ENCODE measurements at places on chromosomes 1 and 21.

- no peak for ATAC-seq
Measured at GRCh38 chr1:88284066-88284465, 400.0 kb upstream of the PKN2 start.

GRCh38 chr1:42681741-42682483 is at the start of gene YBX1:
Gene YBX1 (plus strand): TSS chr1:42682418. CDS start chr1:42682566, 148 bp downstream.
- peak; percentile 97 for ATAC-seq

DNA sequence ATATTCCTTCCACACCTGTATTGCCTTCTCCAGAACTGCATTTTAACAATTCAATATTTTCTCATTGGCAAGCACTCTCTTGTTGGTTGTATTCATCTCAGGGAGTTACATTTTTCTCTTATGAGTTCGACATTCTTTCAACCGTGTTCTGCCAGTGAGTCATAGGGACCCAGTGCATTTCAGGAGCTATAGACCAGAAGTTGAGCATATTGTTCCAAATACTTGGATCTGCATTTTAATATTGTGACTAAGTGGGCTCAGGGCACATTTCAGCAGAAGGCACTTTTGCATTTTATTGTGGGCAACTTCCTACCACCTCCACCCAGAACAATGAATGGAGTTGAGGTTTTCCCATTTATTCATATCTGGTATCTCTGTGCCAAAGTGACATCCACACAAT is 132.8 kb downstream of the TNFSF18 start:
- no peak for ATAC-seq

DNA sequence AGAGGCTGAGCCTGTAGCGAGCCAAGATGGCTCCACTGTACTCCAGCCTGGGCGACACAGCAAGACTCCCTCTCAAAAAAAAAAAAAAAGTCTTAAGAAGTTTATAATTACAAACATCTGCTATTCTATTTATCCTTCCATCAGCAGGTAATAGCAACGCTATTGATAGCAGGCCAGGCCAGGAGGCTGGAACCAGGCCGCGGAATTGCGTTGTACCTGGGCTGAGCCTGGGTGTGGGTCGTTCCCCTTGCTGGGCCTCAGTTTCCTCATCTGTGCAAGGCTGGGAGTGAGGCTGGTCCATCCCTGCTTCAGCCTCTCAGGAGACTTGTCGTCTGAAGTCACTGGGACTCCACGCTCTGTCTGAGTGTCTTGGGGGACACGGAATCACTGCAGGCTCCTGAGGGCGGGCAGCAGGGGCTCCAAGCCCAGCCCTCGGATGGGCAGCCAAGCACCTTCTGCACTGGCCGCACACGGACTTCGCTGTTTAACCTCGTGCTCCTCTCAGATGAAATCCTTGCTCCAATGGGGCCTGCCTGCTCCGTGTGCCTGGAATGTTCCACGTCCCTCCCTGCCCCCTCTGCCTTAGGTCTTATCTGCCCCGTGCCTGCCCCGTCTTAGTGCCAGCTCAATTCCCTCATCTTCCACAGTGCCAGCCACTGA is 103.9 kb upstream of the C1orf174 start:
- ATAC-seq: no peak

GRCh38 chr1:2300004-2300771 is 72.1 kb downstream of the SKI start:
- peak; percentile 91 for ATAC-seq

- no peak for ATAC-seq
Measured at GRCh38 chr1:224450561-224451350, 16.2 kb upstream of the WDR26 start.

- ATAC-seq: no peak
Measured at GRCh38 chr1:223721658-223722607, 9.6 kb downstream of the CAPN2 start.

DNA sequence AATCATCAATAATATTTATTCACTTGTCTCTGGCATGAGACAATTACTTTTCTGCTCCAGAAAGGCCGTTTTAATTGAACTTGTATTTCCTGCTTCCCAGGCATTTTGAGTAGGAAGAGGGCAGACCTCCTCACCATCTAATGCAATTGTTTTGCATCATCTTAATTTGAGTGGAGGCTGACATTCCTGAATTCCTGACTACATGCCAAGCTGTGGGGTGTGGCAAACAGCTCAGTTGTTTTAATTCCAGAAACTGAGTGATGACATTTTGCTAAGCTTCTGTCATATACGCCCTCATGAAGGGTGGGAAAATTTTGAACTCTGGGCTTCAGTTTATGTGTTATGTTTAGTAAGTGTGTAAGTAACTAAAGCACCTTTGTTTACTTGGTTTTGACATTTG is 125.4 kb upstream of the USP25 start:
- no peak for ATAC-seq

- ATAC-seq: no peak
Measured at GRCh38 chr1:213884942-213885341, 102.8 kb upstream of the PROX1 start.

DNA sequence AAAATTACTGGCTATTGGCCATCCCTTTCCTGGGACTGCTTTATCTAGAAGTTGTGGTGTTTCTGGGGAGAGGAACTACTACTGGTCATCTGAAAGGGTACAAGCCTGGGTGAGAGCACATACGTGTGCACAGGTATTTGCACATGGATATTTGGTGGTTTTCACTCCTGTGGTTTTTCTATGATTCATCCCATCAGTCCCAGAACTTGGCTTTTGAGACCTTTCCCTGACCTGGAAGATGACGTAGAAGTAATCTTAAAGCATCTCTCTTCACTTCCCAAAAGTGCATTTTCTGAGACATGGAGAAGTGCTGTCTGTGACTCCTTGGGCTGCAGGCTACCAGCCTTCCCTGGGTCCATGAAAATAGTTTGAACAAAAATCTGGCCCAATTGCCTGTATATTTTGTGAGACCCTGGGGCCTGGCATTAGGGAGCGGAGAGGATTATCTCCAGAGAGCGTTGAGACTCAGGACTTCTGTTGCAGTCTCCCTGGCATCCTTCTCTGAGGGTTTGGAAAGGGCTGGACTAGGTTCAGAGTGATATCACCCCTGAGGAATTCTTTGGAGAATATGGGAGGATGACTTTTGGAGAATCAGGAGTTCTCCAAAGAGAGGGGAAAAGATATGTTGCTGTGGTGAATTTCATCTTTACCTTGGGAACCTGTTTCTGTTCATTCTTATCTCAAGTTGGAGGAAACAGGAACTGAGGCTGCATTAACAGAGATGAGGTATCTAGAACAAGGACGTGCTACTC is 130.8 kb downstream of the NOS1AP start:
- no peak for ATAC-seq

- no peak for ATAC-seq
Measured at GRCh38 chr21:16535102-16535422, 805.3 kb downstream of the USP25 start.

DNA sequence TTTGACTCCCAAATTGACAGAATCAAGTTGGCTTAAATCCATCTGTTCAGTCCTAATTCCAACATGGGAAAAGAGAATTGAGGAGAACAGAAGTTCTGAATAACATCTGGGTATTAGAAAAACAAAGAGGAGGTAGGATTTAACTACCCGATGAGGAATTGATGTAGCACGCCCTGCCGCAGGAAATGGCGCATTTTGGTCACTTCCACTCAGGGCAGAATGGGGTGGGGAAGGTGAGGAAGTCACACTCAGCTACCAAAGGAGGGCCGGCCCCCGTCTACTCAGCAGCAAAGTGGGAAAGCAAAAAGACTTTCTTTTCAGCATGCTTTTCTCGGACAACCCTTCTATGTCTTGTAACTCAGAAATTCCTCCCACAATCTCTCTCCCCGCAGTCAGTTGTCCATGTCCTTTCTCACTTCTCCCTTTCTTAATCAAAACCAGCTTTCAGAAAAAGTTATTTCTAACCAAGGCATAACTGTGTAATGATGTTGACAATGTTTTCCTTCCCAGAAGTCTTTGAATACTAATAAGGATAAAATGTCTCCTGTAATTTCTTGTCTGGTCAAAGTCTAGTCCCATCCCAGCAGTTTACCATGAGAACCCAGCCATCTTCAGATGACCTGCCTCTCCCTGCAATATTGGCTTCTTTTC is 60.5 kb upstream of the SIPA1L2 start:
- ATAC-seq: no peak

- ATAC-seq: no peak
Measured at GRCh38 chr21:25568246-25568645, 39.0 kb downstream of the MRPL39 start.

GRCh38 chr1:13950637-13951036 is 250.6 kb downstream of the PRDM2 start:
- ATAC-seq: no peak

GRCh38 chr1:3056641-3057040 is 12.4 kb upstream of the PRDM16 start:
- ATAC-seq: no peak

DNA sequence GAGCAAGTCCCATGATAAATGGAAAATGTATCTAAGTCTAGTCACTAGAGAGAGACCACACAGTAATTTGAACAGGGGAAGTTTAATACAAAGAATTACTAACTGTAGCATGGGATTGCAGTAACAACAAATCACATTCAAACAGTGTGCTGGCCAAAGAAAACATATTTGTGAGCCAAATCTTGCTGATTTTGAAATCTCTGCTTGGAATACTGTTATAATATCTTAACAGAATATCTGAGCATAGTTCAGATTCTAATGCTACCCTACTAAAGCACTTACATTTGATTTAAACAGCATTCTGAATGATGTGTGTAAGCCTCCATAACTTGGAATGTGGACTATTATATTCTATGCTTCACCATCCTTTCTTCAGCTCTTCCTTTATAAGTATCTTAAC is 270.0 kb upstream of the BRINP3 start:
- ATAC-seq: no peak

DNA sequence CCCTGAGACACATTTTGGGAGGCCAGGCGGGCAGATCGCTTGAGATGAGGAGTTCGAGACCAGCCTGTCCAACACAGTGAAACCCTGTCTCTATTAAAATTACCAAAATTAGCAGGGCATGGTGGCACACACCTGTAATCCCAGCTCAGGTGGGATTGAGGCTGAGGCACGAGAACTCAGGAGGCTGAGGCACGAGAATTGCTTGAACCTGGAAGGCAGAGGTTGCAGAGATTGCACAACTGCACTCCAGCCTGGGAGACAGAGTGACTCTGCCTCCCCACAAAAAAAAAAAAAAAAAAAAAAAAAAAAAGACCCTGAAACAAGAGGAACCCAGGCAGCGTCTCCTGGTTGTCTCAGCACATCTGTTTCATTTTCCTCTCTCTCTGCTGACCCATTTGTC is 24.2 kb downstream of the PGM1 start:
- ATAC-seq: no peak

DNA sequence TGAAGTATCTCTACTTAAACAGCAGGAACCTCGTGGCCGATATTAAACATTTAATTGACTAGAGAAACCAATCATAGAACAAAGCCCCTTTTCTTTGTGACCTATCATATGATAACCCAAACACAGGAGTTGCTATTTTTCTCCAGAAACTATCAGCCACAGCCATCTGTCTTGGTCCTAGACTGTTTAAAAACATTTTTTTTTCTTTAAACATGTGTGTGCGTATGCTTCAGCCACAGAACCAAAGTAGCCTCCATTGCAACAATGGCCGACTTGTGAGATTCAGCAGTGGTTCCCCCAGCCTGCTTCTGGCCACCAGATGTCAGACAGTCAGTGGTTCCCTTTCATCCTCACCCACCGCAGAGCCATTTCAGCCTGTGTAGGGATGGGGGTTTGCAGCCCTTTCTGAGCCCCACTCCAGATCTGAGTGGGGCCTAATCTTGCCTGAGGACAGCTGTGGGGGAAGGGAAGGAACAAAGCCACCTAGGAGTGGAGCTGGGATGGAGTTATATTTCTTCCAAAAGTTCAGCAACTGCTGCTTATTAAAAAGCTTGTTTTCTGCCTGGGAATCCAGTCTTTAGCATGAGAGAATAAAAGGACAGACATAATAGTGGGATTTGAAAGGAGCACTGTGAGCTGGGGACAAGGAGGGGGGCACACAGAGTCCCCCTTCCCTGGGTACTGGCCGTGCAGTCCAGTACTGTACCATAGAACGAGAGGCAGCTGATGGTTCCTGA is 11.7 kb upstream of the IGSF3 start:
- no peak for ATAC-seq

DNA sequence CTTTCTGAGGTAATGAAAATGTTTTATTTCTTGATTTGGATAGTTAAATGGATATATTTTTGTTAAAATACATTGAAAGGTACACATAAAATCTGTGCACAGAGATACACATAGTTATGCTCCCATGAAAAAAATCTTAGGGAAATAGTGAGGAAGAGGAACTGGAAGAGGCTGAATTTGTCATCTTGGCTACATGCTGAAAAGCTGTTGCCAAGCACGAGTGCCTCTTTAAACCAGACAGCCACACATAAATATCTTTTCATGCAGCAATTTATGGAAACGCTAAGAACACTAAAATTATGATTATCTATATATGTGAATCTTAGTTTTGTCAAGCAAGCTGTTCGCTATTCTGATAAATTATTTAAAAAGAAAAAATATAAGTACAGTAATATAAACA is 12.8 kb upstream of the ADAR start:
- no peak for ATAC-seq

- no peak for ATAC-seq
Measured at GRCh38 chr1:10338047-10338446, 60.8 kb upstream of the PGD start.

GRCh38 chr1:34156739-34157138 is 8.3 kb downstream of the CSMD2 start:
- ATAC-seq: no peak
